Stimulated activated CD8-positive, alpha-beta memory T cell treated with anti-CD3 and anti-CD28 coated beads, Interleukin-2, amount 100 ng/mL, for 48 hours (primary cell): ENCODE measurements at places on chromosomes 5 and 9.

GRCh38 chr5:101370181-101370580, 467.1 kb upstream of the ST8SIA4 start:
- DNase-seq, result no peak

GRCh38 chr5:7927466-7928375, 58.8 kb downstream of the MTRR start:
- no peak for DNase-seq

- DNase-seq, result no peak
These were observed 51.2 kb downstream of the RALGPS1 start for GRCh38 chr9:126965541-126966428.

GRCh38 chr9:93468763-93469456, 15.5 kb upstream of the FAM120AOS start:
- DNase-seq, result no peak

DNA sequence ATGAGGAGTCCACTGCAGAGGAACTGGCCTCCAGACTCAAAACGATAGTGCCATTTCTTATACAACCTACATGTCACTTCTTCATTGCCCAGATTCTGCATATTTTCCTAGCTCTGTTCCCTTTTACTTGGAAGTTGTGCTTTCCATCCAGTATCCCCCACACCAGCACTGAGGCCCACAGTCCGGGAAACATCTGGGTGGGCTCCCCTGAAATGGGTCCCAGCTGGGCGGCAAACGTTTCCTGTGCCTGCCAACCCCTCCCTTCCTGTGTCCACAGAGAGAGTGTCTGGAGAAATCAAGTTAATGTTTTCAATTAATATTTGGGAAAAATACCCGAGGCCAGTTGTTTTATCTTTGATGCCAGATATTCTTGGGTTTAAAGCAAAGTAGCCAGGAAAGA, 111.8 kb downstream of the COL23A1 start:
- DNase-seq, result no peak

DNA sequence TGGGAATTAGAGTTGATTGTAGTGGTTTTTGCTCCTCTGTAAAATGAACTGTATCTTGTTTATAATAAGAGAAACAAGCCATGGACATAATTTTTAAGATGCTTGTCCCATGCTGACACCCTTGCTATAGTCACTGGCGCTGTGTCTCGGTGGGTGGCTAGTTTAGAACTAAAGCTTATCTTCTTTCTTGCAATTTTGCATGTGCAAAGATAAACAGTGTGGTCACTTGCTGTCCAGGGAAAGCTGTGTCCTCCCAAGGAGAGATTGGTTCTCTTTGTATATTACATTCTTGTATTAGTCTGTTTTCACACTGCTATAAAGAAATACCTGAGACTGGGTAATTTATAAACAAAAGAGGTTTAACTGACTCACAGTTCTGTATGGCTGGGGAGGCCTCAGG, 143.8 kb downstream of the MELK start:
- DNase-seq, result no peak

- DNase-seq, result no peak
These were observed 9.7 kb downstream of the NR2F1-AS1 start for GRCh38 chr5:93571114-93571949.

GRCh38 chr9:69132361-69132760, 41.7 kb upstream of the TJP2 start:
- DNase-seq, result no peak

DNA sequence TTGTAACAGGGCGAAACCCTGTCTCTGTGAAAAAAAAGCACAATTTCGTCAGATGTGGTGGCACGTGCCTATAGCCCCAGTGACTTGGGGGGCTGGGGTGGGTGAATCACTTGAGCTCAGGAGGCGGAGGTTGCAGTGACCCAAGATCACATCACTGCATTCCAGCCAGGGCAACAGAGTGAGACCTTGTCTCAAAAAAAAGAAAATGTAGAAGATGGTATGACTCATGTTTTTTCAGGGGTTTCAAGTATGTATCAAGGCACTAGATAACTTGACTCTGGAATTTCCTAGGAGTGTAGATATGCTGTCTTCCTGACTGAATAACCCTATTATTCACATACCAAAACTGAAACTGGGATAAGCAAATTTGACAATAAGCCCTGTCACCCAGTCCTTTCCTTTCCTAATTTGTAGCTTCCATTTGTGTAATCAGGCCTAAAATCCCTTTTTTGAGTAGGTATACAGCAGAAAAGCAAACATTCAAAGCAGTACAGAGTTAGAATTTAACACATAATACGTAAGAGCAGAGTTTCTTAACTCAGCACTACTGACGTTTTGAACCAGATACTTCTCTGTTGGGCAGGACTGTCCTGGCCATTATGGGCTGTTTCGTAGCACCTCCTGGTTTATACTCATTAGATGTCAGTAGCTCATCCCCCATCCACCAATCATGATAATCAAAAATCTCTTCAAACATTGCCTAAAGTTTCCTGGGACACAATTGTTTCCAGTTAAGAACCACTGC, 17.3 kb upstream of the ANKRD18B start:
- DNase-seq, result no peak

DNA sequence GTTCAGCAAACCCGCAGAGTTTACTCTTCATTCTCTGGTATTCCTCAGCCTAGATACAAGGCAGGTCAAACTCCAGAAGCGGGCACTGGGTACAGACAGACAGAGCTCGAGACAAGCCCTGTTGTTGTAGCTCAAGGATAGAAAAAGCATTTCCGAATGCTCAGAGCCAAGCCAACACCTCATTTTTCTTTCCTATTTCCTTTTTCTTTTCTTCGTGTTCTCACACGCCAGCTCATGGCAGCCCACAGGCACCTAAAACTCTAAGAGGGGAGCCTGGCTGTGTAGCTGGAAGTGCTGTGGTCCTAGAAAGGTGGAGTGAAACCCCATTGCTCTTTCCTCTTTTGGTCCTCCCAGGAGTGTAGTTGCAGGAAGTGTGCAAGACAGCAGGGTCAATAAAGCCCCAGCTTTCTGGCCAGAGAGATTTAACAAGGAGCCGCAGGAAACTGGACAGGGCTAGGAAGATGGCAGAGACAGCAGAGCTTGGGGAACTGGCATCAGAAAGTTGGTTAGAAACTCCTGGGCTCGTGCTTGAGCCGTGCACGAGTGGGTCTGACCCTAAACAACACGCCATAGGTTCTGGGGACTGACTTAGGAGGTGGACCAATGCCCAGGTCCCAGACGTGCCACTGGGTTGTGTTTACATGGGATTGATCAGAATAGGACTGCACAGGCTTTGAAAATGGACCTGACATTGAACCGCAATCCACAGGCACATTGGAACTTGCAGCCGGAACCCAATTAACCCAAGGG, 41.6 kb downstream of the ADAMTS2 start:
- no peak for DNase-seq

DNA sequence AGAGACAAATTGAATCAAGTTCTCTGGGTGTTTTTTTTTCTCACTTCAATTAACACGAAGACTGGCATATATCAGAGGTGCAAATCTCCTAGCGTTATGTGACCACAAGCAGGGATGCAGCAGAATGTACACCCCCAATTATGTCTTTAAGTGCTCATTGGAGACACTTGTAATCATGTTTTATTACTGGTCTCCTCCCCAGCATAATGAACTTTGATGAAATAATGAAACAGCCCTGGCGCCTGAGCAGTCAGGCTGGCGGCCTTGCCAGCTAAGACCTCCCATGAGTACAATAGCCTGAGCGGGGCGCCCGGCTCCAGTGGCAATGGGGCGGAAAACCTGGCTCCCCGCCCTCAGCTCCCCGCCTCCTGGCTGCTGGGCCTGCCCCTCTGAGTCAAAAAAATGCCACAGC, 209.4 kb upstream of the MSX2 start:
- no peak for DNase-seq

GRCh38 chr9:95494416-95495371, 22.1 kb downstream of the PTCH1 start:
- peak; percentile 74 for DNase-seq

DNA sequence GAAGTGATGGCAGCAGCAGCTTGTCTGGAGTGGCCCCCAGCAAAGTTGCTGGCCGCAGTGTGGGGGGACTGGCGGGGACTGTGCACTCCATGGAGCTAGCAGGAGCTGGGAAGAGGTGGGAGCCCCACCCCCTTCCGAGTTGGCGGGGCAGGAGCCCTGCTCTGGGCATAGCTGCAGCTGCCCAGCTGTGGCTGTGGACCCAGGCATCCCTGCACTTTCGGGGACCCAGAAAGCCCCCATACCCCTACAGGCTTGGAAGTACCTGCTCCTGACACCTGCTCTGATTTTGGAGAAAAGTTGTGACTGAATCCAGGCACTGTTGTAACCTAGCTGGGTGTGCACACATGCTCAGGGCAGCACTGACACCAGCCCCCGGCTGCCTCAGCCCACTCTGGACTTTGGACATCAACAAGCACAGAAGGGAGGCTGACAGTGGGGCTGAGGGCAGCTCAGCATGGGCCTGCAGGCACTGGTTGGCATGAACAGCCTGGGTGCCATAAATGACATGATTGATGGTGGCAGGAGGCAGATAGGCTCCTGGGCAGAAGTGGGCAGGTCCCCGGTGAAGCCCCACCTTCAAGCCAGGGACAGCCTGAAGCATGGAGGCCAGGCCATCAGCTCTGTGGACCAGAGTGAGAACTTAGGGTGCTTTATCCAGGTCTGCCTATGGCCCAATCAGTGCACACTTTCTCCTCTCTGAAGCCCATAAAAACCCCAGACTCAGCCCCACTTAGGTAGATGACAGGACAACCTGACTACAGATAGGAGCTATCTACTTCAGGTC, 12.6 kb downstream of the LMBRD2 start:
- no peak for DNase-seq

DNA sequence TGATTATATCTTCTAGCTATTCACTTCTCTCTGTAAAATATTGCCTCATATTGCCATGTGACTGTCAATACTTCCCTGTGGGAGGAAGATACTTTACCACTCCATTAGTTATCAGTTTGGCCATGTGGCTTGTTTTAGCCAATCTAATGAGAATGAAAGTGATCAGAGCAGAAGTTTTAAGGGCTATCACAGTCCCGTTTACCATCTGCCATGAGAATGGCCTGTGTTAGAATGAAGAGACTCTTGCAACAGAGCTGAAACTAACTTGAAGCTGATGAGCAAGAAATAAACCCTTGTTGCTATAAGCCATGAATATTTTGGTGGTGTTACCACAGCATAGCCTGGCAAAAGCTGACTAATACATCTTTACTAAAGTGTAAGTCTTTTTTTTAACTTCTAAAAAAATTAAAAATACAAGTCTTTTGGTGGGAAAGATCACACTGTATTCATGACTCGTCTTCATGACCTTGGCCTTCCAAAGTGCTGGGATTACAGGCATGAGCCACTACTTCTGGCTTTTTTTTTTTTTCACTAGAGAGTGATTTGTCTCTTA, 68.0 kb upstream of the CTNNA1 start:
- DNase-seq, result no peak

DNA sequence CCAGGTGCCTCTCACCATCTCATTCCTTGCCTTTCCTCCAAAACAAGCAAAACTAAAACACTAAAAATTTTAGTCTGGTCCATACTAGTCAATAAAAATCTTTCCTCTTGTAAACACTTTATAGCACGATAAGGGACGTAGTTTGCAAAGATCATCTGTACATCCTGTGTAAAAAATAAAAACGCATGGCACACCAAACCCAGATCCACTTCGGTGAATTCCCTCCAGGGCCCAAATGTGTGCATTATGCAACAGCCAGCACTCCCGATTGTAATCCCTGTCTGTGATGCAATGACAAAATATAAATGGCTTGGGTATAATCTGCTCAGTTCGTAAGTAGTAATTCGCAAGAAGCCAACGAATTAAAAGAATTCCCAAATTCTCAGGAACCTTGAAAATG, 1.4 kb downstream of the FAM169A start:
- DNase-seq, result no peak

- DNase-seq, result no peak
These were observed 20.0 kb upstream of the SPATA31E1 start for GRCh38 chr9:87862536-87863268.

GRCh38 chr9:6715755-6716643, 41.8 kb upstream of the KDM4C start:
- DNase-seq, result peak; percentile 53

DNA sequence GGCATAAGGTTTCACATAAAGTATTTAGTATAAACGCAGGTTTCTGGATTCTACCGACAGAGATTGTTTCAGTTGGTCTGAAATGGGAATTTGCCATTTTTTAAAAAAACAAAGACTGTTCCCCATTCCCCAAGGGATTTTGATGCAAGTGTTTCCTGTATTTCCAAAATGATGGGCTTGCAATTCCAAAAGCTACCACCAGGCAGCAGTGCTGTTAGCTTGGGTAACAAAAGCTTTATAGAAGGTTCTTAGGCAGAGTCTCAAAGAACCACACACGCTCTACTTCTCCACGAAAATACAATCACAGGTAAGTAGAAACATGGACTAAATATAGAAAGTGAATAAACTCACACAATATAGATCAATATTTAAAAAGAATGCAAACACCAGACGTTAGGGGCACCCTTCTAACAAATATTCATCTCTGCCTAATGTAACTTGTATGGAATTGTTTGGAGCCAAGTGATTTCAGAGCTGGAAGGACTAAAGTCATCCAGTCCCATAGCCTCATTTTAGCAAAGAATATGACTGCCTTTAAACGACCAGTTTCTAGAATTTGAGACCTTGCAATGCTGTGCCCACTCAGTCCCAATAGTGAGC, 154.3 kb downstream of the SPOCK1 start:
- DNase-seq, result no peak

GRCh38 chr9:134565316-134565915, 76.2 kb upstream of the COL5A1 start:
- DNase-seq, result no peak

GRCh38 chr5:92944337-92944736, 636.7 kb downstream of the NR2F1-AS1 start:
- DNase-seq, result no peak

GRCh38 chr9:35695943-35696401, 6.2 kb upstream of the TPM2 start:
- DNase-seq, result no peak

DNA sequence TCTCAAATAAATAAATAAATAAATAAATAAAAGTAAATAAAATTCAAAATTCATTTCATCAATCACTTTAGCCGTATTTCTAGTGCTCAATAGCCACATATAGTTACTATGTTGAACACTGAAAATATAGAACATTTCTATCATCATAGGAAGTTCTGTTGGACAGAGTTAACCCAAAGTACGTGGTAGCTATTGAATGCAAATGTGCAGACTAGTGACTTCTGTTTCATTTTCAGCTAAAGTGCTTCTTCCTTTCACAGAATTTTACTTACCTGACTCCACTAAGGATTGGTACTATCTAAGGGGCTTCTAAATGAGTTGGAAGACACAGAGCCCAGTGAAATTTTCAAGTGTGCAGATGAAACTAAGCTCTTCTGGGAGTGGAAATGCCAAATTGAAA, 1208.3 kb downstream of the MAT2B start:
- no peak for DNase-seq

DNA sequence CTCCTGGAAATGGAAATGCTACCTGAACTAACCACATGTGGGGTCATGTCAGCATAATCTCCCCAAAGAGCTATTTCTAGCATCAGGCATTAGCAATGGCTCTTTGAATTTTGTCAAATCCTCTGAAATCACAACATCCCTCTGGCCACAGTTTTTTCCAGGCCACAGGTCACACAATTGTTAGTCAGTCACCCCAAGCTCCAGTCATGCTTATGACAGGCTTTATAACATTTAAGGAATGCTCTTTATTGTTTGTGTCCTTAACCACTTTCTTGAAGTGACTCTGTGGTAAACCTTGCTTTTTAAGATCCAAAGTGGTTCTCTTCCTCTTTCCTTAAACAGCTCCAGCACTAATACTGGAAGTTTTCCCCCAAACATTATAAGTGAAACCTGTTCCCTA, 169.2 kb upstream of the HMHB1 start:
- DNase-seq, result no peak

- DNase-seq, result no peak
These were observed 862.2 kb downstream of the DTWD2 start for GRCh38 chr5:118126159-118126558.

- DNase-seq, result peak; percentile 57
These were observed 14.3 kb upstream of the TIFAB start for GRCh38 chr5:135466178-135467050.
